ENCODE measurements at places on chromosomes 7 and 10.

DNA sequence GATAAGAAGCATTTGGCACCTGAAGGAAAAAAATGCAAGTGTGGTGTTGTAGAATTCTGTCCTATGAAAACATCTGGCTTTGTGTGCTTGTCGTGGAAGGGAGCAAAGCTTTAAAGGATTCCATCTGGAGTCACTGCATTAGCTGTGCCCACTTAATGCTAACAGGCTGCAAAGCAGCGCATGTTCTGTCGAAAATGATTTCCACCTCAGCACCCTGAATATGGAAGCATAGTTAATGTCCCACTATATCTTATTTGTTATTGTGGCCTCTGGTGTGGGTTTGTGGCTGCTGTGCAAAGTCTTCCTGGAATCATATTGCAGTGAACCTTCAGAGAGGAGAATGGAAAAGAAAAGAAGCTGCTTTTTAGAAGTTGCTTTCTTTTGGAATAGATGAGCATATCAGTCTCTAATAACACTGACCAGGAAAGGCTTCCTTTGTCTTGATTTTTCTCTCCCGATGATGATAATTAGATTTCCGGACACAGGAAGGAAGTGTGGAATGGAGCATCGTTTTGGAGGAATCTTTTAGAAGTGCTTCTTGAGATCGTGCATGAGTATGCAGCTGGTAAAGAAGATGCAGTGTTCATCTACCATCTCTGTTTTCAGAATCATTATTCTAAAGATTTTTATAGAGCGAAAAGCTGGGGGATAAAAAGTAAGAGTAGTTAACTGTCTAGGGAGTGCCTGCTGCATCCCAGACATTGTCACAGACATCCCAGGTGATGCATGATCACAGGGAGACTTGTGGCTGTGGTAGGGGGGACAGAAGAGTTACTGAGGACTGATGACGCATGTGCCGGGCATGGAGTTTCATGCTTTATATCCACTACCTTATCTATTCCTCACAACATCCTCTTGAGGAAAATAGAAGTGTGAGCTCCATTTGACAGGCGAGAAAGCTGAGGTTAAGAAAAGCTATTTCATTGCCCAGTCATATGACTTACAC lies 54.6 kb downstream of the TEX36 start:
- DNase-seq: no peak

- peak; percentile 55 for DNase-seq
Observed at GRCh38 chr10:921471-922414, 9.8 kb downstream of the LARP4B start.

- no peak for DNase-seq
Observed at GRCh38 chr10:65534771-65535170, 1391.1 kb upstream of the LRRTM3 start.

GRCh38 chr10:74165530-74165901 lies 14.5 kb downstream of the ADK start:
- DNase-seq: no peak

DNA sequence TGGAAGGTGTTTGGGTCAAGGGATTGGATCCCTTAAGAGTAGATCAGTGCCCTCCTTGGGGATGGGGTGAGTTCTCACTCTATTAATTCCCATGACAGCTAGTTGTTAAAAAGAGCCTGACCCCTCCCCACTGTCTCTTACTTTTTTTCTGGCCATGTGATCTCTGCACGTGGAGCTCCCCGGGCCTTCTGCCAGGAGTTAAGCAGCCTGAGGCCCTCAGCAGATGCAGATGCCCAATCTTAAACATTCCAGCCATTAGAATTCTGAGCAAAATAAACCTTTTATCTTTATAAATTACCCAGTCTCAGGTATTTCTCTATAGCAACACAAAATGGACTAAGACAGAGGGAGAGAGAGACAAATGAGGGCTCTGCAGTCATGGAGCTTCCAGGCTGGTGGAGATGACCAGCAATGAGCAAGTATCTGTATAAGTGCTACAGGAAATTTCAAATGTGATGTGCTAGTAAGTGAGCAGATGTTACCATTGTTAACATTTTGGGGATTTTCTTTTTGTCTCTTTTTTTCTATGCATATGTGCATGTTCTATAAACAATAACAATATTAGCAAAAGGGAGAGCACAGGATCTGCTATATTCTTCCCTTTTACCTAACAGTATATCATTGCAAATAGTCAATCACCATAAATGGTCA lies 26.7 kb downstream of the PLPP4 start:
- no peak for DNase-seq

DNA sequence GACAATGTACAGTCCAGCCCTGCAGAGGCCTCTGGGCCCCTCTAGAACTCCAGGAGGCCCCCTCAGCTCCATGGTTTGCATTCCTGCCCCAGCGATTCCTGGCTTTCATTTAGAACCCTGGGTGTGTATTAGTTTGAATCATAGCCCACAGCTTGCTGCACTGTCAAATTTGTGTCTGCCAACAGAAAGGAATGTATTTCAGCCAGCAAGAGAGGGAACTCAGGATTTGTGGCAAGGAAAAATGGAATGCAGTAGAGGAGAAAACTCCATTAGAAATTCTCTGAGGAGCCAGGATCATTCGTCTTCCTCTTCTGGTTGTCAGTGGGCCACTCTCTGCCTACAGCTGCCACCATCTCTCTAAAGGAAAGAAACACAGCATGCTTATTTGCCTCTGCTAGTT lies 27.9 kb upstream of the WDR11 start:
- DNase-seq: no peak

GRCh38 chr10:2839081-2839725 lies 228.1 kb upstream of the PFKP start:
- DNase-seq: peak; percentile 64

DNA sequence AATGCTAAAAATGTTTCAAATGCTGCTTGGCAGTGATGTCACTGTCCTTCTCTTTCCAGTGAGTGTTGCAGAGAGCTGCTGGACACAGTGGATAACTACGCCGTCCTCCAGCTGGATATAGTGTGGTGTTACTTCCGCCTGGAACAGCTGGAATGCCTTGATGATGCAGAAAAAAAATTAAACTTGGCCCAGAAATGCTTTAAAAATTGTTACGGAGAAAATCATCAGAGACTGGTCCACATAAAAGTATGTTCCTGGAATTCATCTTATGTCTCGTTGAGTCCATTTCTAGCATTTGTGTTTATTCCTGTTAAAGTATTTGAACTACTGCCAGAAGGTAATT lies 25.2 kb downstream of the NUB1 start:
- no peak for DNase-seq

DNA sequence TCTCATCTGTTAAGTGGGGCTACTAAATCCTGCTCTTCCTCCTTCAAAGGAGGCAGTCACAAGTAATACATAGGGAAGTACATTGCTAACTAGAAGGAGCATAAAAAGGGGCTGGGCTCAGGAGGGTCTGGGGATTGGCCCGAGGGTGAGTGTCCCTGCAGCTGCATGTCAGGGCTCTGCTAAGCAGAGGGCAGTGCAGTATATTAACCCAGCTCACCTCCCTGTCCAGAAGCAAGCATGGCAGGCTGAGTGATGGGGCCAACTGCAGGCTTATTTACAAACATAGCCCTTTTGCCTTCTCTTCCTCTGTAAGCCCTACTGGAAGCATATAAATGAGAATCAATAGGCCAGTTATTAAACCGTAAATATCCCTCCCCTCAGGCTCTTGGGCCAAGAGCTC lies 143.2 kb upstream of the PCBD1 start:
- no peak for DNase-seq

- no peak for DNase-seq
Observed at GRCh38 chr10:129771991-129772431, 192.1 kb downstream of the EBF3 start.

GRCh38 chr10:21873198-21873597 lies 130.3 kb downstream of the DNAJC1 start:
- DNase-seq: no peak

GRCh38 chr7:44189286-44189992 lies at the start of gene GCK:
TSS of gene GCK (minus strand) at chr7:44189439. CDS start at chr7:44188953, 486 bp downstream.
- no peak for DNase-seq

- DNase-seq: peak; percentile 85
Observed at GRCh38 chr7:140059273-140060242, 3.2 kb downstream of the PARP12 start.

- no peak for DNase-seq
Observed at GRCh38 chr7:75054744-75055143, 18.9 kb downstream of the RCC1L start.

DNA sequence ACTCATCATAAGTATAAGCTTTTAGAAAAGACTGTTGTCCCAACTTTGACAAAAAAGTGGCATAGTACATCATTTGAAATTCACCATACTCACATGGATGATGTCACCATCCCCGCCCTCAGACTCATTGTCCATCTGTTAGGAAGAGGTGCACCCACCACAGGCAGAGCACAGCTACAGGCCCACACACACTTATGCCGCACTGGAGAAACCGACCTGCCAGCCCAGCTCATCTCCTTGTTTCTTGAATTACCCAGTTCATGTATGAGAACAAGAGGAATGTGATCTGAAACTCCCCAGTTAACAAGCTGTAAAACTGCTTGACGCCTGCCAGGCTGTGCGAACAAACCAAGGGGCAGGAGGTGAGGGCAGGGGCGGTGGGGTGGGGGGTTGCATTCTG lies 312.0 kb downstream of the DPP6 start:
- DNase-seq: no peak

DNA sequence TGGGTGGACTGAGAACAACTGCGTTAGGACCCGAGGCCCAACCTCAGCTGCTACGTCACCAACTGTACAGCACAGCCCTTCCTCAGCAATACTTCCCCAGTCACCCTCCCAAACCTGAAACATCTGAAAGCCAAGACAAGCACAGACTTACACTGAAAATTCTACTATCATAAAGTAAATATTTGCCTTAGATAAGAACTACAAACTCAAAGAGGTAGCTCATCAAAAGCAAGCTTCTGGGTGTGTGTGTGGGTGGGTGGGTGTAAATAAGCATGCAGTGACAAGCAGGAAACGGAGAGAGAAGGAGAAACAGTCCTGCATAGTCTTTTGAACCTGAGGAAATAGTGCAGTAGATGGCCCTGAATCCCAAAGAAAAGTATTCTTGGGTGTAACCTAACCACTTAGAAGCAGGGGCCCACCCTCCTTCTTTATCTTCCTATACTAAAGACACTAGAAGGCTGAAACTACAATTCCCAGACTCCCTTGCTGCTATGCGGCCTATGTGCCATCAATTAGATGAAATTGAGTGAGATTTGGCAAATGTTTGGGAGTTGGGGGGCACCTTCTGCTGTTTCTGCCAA lies 18.7 kb downstream of the SLC25A13 start:
- no peak for DNase-seq

GRCh38 chr10:18306031-18306430 lies 165.8 kb downstream of the CACNB2 start:
- DNase-seq: no peak

- no peak for DNase-seq
Observed at GRCh38 chr7:92678291-92678920, 88.2 kb upstream of the FAM133B start.

DNA sequence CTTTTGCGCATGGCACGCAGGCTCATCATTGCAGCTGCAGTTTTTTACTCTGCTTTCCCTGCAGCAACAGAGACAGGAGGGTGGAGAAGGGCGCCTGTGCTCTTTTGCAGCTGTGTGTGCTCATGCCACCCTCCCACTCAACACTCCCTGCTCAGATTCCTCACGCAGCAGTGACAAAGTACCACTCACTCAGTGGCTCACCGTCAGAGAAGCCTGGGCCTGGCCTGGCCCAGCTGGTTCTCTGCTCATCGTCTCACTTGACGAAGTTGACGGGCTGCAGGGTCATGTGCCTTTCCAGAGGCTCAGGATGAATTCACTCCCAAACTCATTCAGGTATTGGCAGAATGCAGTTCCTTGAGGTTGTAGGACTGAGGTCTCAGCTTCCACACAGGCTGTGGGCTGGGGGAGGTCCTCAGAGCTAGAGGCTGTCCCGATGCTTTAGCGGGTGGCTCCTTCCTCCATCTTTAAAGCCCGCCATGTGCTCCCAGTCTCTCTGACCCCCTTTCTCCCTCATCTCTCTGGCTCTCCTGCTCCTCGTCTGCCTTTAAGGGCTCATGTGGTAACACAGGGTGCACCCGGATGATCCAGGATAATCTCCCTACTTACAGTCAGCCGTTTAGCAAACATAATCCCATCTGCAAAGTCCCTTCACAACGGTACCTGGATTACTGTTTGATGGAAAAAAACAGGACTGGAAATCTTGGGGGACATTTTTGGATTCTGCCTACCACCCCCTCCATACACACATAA lies 25.8 kb downstream of the PTPRE start:
- no peak for DNase-seq

GRCh38 chr7:47651355-47652317 lies 69.7 kb upstream of the TNS3 start:
- peak; percentile 95 for DNase-seq

GRCh38 chr7:43535031-43535451 lies 47.9 kb upstream of the STK17A start:
- peak; percentile 67 for DNase-seq

- DNase-seq: no peak
Observed at GRCh38 chr7:141198194-141198958, 124.5 kb downstream of the TMEM178B start.

DNA sequence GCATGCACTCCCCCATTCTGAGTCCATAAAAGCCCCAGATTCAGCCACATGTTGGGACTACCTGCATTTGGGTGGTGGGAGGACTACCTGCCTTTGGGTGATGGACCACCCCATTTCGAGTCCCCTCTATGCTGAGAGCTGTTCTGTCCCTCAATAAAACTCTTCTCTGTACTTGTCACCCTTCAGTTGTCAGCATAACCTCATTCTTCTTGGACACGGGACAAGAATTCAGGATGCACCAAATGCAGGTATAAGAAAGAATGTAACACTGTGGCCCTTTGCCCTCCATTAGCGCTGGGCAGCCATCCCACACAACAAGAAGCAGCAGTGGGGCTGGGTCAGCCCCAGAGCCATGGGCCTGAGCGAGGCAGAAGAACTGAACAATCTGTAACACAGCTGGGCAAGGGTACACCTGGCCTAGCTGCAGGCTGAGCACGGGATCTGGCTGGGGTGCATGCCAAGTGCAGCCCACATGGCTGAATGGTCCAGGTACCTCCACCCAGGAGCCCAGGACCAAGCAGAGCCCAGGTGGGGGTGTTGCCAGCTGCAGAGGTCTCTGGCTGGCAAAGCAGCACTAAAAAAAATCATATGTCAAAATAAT lies 1344.3 kb upstream of the LRRTM3 start:
- no peak for DNase-seq

- DNase-seq: no peak
Observed at GRCh38 chr10:17427666-17428350, 26.6 kb downstream of the ST8SIA6 start.

DNA sequence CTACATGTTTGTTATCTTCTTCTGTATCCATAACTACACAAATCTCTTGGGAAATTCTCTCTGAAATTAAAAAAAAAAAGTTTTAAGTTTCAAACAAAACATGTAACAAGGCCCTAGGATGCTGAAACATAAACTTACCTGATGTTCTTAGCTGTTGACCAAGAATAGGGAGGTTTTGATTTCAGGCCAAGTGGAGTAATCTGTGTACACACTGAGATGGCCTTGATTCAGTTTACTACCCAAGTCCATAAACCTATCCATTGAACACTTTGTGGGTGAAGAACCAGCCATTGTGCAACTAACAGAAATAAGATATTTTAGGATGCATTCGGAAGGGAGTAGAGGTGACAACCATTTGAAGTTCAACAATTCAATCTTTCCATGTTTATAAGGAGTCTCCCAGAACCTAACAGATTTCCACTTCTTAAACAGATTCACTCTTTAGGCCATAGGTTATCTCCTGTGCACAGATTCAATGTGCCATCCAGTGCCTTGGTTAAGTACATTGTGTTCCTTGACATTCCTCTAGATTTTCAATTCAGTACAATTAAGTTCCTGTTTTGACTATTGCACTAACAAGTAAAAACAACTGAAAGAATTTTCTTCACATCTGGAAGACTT lies 143.1 kb downstream of the CRPPA start:
- no peak for DNase-seq

Data from MCF 10A (cell line).